NAMALWA (cell line): ENCODE measurements at places on chromosomes 4 and X.

- DNase-seq: no peak
Measured at GRCh38 chr4:175790083-175790482, 22.0 kb downstream of the GPM6A start.

GRCh38 chrX:153723351-153724251 lies 586 bp downstream of the BCAP31 start:
- DNase-seq: peak; percentile 73

- no peak for DNase-seq
Measured at GRCh38 chr4:182486881-182487280, 243.7 kb downstream of the TENM3 start.

DNA sequence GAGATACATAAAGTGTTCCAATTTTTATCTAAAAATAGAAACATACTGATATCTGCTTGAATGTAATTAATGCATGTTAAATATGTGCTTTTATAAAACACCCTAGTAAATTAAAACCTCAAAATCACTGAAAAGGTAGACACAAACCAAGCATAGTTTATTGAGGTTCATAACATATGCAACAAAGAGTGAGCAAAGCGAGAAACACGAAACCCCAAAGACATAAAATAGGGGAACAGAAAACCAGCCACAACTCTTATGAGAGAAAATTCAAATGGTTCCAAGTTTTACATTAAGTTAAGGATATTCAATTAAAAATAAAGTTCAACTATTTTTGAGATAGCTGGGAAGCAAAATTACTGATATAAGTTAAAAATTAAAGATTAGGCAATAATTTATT lies 336.4 kb upstream of the AGA start:
- DNase-seq: no peak

DNA sequence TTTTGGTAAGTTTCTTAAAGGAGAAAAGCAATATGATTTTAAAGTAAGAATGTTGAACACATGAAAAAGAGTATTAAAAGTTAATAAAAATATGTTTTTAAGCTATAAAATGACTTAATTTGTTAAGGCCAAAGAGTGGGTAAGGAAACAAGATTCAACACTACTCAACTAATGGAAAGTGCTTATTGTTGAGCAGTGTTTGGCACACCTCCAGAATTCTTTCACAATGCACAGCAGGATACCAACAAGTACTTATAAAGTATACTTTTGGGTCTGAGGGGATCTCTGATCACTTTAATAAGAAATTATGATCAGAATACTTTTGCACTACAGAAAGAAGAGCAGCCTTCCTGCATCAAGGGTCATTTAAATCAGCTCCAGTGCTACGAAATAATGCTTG lies 5.9 kb downstream of the LAMP2 start:
- DNase-seq: no peak

DNA sequence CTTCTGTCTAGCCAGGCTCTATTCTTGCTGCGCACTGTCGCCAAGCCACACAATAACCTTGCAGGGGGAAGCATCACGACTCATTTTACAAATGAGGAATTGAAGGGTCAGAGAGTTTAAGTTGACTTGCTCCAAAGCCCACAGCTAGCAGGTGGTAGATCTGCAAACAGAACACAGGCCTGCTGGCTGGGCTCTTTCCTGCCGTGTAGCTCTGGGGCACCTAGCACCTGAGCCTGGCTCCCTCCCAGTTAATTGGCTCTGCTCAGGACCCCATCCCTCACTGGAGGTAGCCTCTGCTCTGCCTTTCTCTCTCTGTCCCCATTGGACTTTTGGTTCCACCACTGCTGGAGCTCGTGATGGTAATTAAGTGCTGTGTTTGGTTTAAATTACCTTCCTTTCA lies 98.5 kb downstream of the NSUN7 start:
- DNase-seq: peak; percentile 23

DNA sequence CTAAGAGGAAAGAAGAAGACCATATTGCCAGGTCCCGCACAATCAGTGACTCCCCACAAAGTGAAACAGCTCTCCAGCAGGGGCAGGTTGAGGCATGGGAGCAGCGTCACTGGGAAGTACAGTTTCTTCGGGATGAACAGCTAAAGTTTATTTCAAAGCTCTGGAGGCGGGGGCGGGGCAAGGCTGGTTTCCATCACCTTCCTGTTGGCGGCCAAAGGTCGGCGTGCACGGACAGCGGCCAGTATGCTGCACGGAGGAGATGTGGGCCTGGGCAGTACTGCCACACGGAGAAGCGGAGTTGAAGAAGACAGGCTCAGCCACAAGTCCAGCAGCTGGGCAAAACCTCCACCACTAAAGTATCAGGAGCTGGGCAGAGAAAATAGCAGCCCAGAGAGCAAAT lies 951 bp upstream of the ZNF518B start:
- DNase-seq: no peak

DNA sequence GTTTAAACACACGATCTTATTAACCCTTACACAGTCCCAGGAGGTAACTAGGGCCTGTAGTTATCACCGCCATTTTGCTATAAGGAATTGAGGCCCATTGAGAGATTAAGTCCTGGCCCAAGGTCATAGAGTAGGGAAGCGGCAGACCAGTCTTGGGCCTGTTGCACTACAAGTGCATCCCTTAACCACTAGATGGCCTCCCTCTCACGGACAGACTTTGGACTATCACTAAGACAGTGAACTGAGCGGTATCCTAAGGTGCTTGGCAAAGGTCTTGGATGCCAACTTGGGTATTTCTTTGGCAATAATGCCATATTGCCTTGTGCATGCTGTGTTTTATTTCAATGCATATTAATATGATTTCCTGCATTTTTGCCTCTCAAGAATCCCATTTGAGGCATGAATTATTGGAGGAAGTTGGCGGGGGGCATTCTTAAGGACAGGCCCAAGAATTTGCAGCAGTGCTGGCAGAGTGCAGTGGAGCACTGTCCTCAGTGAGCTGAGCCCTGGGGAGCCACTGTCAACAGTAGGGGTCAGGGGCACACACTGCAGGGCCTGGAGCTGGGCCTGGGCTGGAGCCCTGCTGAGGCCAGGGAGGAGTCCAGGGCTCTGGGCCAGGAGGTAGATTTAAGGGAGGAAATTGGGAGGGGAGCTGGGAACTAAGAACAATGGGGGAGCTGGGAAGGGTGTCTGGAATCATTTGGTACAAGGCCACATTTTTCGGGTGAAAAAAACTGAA lies 147.4 kb downstream of the SMIM20 start:
- no peak for DNase-seq

DNA sequence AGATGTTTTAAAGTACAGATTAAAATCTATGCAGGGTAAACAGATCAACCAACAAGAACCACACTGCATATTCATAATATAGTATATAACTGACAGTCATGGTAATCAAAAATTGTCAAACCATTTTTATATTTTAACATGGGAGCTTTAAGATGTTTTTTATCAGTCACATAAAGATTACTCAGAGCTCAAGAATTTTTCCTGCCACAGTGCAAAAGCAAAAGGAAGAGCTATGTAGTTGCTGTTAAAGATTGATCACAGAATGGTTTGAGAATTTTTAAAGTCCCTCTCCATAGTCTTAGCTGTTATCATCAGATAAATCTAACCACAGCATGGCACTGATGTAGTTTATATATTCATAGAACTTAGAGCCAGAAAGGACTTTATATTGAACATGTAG lies 8.5 kb downstream of the RAB9B start:
- DNase-seq: no peak

DNA sequence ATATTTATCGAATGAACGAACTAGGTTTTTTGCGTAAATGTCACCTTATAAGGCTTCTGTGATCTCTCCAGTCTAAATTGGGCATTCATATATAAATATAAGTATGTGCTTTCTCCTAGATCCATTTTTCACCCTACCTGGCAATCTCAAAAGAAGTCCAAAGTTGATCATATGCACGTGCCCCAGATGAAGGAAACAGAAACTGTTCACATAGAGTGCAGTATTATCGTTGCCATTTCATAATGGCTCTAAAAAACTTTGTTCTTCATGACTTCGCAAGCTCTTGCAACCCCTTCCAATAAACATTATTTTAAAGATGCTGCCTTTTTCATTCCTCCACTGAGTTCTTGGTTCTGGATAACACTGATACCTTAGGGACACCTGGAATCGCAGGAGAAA lies 708 bp downstream of the INTS12 start:
- DNase-seq: no peak

DNA sequence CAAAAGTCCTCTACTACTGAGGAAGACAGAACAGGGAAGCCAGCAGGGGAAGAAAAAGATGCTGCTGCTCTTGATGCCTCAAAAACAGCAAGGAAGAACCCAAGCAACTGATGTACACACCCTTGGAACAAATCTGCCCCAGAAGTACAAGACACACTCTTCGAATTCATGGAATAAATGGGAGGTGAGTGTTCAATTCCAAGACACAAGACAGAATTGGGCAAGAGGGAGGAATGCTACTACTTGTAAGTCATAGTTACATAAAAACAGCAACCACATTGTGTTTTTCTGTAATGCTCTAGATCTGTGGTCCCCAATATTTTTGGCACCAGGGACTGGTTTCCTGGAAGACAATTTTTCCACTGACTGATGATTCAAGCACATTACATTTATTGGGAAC lies 58.0 kb upstream of the H2AZ1 start:
- DNase-seq: no peak

- DNase-seq: peak; percentile 34
Measured at GRCh38 chr4:78638337-78639172, 87.0 kb downstream of the ANXA3 start.

- no peak for DNase-seq
Measured at GRCh38 chr4:101252721-101253120, 94.6 kb downstream of the PPP3CA start.

DNA sequence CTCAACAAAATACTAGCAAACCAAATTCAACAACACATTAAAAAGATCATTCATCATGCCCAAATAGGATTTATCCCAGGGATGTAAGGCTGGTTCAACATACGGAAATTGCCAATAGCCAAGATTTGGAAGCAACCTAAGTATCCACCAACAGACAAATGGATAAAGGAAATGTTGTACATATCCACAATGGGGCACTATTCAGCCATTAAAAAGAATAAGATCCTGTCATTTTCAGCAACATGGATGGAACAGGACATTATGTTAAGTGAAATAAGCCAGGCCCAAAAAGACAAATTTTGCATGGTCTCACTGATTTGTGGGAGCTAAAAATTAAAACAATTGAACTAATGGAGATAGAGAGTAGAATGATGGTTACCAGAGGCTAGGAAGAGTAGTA lies 82.0 kb upstream of the FAM241A start:
- peak; percentile 17 for DNase-seq

DNA sequence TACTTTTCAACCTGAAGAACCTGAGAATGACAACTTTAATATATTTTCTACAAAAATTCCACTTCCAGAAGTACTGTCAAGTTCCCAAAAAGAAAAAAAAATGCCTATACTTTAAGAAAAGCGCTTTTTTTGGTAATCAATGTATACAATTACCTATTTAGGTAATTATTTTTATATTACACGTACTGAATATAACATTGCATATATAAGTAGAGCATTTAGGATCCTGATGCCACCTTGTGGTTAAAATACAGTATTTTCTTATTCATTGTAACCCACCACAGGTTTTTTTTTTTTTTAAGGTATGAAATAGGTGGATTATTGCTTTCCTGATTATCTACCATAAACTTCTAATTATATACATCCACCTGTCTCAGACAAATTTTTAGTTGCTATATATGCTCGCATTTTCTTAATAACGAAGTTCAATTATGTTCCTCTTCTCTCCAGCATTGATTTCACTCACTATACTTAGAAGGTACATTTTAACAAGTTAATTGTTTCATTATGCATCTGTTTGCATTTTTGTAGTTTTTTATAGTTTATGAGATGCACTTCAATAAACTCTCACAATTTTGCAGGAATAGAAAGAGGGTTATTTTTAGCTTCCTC lies 5.2 kb downstream of the MAP9 start:
- DNase-seq: peak; percentile 51

GRCh38 chr4:5224340-5224739 lies 173.1 kb downstream of the STK32B start:
- no peak for DNase-seq

- no peak for DNase-seq
Measured at GRCh38 chr4:100287534-100287933, 97.3 kb upstream of the DDIT4L start.

GRCh38 chr4:88008122-88008742 lies 797 bp downstream of the PKD2 start:
- peak; percentile 23 for DNase-seq

DNA sequence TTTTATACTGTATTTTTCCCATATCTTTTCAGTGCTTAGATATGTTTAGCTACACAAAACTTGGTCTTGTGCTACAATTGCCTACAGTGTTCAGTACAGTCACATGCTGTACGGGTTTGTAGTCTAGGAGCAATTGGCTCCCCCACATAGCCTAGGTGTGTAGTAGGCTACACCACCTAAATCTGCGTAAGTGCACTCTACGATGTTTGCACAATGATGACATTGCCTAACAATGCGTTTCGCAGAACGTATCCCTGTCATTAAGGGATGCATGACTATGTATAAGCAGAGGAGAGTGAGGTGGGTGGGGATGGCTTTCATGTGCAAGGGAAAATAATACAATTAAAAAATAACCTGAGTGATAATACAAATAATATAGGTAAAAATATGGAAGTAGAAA lies 131.4 kb downstream of the GBA3 start:
- no peak for DNase-seq

GRCh38 chr4:133920236-133920635 lies 281.4 kb downstream of the PABPC4L start:
- no peak for DNase-seq

GRCh38 chrX:129472116-129472515 lies 51.2 kb downstream of the SMARCA1 start:
- no peak for DNase-seq

DNA sequence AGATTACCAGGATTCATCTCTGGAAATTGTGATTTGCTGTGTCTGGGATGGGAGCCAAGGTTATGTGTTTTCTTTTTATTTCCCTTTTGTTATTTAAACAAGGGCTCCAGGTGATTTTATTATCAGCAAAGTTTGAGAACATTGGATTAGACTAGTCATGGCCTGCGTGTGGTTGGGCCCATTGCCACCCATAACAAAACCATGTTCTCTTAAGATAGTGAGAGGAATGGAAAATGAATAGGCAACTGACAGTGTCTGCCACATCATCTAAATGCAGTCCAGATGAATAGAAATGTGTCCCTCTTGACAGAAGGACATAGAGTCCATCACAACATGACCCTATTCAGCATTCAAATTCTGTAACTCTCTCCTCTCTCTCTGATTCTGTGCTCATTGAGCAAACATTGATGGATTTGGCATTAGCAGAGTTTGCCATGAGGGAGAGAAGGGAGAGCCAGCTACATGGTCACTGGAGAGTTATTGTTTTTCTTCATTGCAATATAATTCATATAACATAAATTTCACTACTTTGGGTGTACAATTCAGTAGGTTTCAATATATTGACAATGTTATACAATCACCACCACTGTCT lies 11.7 kb downstream of the XK start:
- no peak for DNase-seq

GRCh38 chrX:112877771-112878173 lies 37.1 kb upstream of the AMOT start:
- no peak for DNase-seq
